Left cardiac atrium (tissue), 4 donors: ENCODE measurements at places on chromosomes 12 and 14. TPM values are rescaled to one million over a fixed set of nuclear protein-coding genes. Genes with fewer than 3 reads are reported as not detected.

Gene MEG3
- 26.3 TPM for total RNA-seq

DNA sequence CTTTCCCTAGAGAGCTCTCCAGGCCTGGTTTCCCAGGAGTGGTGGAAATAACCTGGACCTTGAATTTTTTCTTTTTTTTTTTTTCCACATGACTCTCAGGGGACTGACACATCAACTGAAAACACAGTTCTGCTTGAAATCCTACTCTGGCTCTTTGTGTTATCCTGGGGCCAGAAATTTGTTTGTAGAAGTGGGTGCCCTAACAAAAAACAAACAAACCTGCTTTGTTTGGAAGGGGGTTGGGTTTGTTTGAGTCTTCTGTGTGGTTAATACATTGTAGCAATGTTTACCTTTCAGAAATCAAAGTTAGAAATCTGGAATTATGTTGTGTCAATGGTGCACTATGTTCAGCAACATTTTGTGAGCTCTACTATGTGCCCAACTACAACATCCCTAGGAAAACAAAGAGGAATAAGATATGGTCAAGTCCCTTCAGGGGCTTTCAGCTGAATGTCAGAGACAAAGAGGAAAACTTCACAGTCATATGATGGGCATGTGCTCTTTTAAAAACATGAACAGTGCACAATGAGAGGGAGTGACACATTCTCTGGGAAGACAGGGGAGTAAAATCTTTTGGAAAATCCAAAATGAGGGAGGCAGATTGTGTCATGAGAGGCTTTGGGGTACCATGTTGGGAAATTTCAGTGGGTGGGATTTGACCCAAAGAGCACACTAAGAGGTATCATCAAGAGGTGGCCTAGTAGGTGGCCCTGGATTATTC, 1.5 kb upstream of the IGF1 start:
- DNase-seq = no peak

Gene DIO3
- 0.37 TPM for total RNA-seq

GRCh38 chr12:91778938-91779400, 366.7 kb downstream of the BTG1 start:
- DNase-seq = no peak

GRCh38 chr12:95836185-95836609, 22.6 kb upstream of the SNRPF start:
- no peak for DNase-seq

- no peak for DNase-seq
Measured at GRCh38 chr12:13780453-13780852, 200.9 kb downstream of the GRIN2B start.

GRCh38 chr14:35159742-35160409, 37.5 kb downstream of the PRORP start:
- DNase-seq = no peak

DNA sequence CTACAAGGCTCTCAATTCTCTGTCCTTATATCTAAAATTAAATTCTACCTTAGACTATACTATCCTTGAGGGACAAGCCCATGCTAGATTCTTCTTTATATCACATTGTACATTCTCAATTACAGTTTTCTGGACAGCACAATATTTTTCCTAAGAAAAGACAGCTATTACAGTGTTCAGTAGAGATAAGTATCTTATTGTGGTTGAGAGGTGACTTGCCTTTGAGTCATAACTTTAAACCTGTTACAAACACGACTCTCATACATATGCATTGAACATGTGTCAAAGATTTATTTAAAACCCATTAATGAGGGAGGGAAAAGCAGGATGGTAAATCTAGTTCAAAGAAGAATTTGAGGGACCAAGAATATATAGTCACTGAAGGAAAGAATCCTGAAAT, 61.1 kb downstream of the TPH2 start:
- no peak for DNase-seq

Gene FAIM2
- 25.9 TPM for total RNA-seq

Gene SRGAP1
- total RNA-seq = 5.5 TPM

Gene FLRT2
- total RNA-seq = 8.9 TPM

DNA sequence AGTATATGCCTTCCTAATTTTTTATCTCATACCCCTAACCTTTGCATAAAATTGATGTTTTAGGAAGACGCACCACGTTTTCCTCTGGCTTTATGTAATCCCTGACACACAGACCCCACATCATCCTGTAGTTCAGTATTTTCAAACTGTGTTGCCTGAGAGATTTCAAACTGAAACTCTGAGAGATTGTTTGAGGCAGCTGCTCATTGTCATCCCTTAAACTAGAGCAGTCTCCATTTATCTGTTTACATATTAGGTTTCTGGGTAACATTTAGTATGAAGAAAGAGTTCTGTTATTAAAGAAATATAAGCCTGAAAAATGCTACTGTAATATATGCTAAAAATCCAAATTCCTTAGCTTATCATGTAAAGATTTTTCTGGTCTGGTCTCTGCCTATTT, 24.3 kb downstream of the MNAT1 start:
- no peak for DNase-seq

GRCh38 chr14:20620798-20621478, 20.6 kb downstream of the OR6S1 start:
- no peak for DNase-seq

Gene GPRC5D
- total RNA-seq = not detected

- no peak for DNase-seq
Measured at GRCh38 chr12:14952299-14952921, 9.0 kb downstream of the ARHGDIB start.

Gene PTMS
- 164 TPM for total RNA-seq

DNA sequence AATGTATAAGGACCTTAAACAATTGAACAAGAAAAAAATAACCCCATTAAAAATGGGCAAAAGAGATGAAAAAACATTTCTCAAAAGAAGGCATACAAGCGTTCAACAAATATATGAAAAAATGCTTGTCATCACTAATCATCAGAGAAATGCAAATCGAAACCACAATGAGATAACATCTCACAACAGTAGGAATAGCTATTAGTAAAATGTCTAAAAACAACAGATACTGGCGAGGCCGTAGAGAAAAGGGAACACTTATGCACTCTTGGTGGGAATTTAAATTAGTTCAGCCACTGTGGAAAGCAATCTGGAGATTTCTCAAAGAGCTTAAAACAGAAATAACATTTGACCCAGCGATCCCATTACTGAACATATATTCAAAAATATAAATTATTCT, 769.8 kb upstream of the MGAT4C start:
- no peak for DNase-seq

GRCh38 chr12:124848621-124849380, 14.9 kb downstream of the SCARB1 start:
- no peak for DNase-seq

Gene NTS
- 0.65 TPM for total RNA-seq

Gene NEK9
- 102 TPM for total RNA-seq

GRCh38 chr12:28994179-28994715, 154.8 kb upstream of the FAR2 start:
- DNase-seq = no peak

GRCh38 chr12:116887244-116887643, 6.0 kb upstream of the HRK start:
- DNase-seq = no peak

- DNase-seq = no peak
Measured at GRCh38 chr12:47707905-47708543, 2.2 kb upstream of the RPAP3 start.

Gene PLXNC1
- total RNA-seq = 4.1 TPM

DNA sequence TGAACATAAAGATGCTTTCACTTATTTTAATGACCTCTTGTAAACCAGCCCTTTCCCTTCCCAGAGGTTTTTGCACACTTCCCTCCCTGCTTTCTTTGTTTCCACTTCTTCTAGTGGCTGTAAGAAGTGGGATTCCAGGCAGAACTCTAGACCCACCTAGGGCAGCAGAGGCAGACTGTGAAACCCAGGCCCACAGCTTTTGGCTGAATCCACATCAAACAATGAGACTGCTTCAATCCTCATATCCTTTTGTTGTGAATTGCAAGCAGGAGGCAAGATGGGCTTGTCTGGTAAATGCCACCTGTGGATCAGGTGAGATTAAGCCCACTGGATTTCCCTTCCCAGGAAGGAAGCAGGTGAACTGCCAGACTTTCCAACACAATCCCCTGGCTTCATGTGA, 12.8 kb downstream of the CCDC177 start:
- DNase-seq = no peak

DNA sequence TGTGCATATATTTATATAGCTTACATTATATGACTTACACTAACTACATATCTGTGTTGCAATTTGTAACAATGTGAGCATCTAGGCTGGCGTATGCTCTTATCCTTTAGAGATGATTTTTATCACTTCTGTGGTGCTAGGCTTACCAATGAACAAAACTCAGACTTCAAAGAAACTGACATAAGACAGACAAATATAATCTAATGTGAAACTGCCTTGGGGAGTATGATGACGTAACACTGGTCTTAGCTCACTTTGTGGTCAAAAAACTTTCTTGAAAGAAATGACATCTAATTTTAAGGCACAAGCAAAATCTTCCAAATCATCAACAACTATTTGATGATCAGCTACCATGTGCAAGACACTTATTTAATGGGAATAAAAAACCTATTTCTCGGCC, 50.0 kb downstream of the SOX5 start:
- DNase-seq = no peak

- DNase-seq = no peak
Measured at GRCh38 chr12:78566456-78566855, 298.1 kb upstream of the SYT1 start.

Gene KANSL2
- 18.4 TPM for total RNA-seq

GRCh38 chr14:30210630-30211029, 283.0 kb upstream of the PRKD1 start:
- DNase-seq = no peak
